Posterior cingulate gyrus (tissue), 11 donors: ENCODE measurements at places on chromosomes 7 and 10.

DNA sequence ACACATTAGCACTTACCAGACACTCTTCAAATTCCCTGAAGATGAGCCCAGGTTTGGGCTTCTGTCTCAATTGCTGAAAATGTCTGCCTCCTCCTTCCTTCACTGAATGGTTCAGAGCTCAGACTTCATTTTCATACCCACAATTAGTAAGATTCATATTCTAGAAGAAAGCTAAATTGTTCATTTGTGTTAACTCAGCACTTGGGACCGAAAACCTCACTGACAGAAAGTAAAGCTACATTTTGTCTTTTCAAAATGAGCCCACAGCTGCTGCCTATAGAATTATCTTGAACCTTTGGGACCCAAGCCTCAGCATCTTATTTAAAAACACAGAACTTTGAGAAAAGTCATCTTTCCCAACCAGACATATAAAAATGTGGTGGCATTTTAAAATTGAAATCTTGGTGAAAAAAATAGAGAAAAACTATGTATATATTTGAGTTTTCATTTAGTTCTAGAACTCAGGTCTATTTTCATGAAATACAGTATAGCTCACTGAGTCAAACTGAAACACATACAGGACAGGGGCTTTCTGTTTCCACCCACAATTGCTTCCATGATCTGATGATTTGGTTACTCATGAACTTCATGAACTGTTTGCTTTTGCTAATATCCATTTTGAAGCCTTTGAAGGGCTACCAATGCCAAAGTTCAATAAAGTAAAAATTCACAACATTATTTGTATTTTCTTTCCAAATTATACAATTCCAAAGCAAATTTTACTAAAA lies 119.1 kb upstream of the PFKP start:
- DNase-seq = no peak

DNA sequence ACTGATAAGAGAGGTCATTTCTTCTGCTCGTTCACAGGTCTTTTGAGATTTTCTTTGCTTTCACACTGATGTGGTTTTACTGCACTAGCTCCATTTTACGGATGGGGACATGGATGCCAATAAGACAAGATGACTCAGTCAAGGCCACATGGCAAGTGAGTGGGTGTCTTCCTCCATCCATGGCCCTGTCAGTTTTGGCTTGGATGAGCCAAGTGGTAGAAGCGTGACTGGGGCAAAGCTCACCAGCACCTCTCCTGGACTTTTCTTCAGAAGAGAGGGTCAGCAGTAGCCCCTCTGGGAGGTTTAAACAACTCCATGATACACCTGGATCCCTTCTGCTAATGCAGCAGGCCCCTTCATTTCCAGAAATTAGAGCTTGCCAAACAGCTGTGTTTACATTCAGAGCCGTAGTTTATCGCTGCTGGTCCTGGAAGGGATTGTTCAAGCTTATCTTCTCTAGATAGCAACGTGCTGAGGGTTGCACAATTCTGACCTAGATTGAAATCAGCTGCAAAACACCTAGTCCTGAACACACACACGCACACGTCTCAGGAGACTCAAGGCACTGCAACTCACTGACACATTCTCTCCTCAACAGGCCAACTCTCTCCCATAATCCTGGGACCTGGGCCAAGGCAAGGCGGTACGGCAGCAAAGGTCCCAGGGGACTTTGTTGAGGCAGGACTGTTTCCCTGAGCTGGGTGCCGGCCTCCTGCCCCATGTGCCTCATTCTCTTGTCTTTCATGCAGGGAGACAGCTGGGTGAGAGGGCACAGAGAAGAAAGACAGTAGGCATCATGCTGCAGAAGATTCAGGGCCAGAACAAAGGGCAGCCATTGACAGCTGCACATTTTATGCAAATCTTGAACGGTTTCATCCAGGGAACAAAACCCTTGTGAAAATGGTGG lies 14.2 kb upstream of the PDCD4 start:
- DNase-seq = peak; percentile 88

DNA sequence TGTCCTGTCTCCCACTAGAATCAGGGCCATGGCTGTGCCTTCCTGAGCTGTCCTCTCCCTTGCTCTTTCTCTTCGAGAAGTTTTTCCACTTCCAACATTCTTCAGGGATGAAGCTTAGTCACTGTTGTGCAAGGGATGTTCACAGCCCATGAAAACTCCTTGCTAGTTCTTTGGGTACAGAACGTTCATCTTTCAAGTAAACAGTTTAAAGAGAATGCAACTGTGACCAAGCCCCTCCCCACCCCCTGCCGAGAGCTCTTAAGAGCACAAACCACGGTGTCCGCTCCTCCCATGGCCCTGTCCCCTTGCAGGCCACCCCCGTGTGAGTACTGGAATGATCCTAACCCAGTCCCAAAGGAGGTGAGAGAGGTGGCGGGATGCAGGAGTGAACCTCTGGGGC lies 161.1 kb upstream of the RHEB start:
- no peak for DNase-seq

DNA sequence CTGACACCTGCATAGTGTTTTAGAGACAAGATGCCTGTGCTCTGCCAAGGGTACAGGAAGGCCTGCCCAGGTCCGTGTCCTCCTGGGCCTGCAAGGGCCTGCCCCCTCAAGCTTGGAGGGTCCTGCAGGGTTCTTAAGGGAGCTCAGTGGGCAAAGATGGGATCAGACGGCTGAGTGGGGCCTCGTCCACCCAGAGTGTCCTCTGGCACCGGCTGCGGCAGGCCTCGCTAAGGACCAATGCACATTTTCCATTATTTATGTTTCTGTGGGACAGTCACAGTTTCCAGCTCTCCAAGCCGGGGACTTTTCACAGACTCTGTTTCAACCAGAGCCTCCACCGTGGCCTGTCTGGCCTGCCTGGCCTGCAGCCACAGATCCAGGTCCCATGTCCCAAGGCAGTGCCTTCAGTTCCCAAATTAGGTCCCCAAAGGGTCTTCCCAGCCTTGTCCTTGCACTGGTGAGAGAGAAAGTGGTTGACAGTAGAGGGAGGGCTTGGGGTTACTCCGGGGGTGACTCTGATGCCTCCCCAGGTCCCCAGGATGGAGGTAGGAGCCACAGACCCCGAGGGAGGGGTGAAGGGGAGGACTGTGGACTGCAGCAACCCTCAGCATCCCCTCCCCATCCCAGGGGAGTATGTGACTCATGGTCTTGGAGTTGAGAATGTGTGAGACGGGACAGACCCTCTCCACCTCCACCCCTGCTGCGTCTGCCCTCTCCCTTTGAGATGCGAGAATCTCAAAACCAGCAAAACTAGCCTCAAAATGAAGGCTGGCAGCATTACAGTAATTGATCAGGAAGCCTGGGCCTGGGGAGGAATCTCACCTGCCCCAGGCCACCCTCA lies 14.8 kb downstream of the MYL10 start:
- DNase-seq = no peak

DNA sequence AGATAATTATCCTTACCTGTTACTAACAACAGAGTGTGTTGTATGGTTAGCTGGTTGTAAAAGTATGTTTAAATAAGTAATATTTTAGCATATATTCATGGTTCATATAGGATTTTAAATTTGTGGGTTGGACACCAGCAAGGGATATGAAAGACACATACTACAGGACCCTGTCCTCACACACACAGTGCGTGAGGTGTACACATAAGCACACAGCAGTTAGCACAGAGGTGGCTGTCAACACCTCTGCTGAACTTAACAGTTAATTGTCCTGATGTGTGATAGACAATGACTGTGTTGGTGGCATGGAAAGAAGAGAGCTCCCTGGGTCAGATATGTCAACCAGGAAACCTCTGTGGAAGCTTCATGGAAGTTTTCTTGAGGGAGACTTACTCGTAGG lies 23.3 kb upstream of the NUP42 start:
- no peak for DNase-seq

DNA sequence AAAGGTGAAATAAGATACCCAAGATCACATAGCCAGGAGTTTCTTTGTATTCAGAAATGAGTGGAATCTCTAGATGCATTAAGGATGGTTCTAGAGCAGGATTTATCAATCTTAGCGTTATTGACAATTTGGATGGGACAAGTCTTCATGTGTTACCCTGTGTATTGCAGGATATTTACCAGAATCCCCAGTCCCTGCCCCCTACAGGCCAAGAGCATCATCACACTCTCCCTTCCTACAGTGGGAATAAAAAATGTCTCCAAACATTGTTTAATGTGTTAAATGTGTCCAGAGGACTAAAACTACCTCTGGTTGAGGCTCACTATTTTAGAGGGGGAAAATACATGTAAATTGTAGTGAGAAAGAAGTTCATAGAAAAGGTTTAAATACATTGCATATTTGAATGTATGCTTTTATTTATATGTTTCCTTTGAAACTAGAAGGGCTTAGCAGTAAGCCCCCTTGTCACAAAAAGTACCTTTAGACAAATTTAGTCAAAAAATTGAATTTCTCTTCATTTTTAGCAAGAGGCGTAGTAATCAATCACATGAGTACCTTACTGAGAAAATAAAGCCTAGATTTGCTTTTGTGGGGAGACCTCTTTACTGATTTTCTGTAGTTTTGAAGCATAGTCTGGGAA lies 141.2 kb downstream of the MLLT10 start:
- DNase-seq = no peak

GRCh38 chr7:127114742-127115265 lies 137.9 kb downstream of the GRM8 start:
- DNase-seq = no peak

- peak; percentile 93 for DNase-seq
Observed at GRCh38 chr7:76220185-76221057, 18.7 kb downstream of the SRRM3 start.

DNA sequence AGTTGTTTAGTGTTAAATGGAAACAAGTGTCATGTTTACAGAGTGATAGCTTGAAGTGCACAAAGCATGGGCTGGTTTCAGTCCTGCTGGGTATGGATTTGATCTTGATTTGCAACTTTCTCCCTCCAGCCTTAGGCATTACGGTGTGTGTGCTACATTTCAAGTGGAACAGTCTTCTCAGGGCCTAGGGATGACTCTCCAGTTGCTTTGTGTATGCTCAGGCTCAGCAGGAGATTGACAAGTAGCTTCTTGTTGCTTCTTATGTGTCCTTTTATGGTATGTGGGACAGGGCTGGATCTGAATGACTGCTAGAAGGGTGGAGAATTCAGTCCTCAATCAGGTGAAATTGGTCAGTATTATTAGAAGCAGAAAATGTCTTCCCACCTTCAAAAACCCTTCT lies 51.3 kb upstream of the PLEKHA1 start:
- no peak for DNase-seq

GRCh38 chr10:132396494-132397035 lies 435 bp upstream of the PWWP2B start:
- DNase-seq = no peak

DNA sequence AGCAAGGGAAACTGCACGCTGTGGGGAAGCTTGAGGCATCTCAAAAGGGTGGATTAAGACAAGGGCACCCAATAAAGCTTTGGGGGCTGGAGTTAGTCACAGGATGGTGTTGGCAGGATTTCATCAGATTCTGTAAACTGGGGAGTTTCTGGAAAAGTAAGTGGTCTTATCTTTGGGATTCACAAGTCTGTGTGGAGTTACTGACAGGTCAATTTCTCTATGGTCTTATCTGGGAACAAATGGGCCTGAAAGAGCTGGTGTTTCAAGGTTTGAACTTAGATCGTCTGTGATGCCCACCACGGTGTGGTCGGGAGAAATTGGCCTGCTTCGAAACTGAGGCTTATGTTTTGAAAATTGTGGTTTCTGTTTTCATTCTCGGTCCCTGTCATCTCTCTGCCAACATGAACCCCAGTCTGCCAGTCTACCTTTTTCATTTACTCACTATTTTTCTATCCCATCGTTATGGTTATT lies 23.8 kb upstream of the AOAH start:
- DNase-seq = no peak

DNA sequence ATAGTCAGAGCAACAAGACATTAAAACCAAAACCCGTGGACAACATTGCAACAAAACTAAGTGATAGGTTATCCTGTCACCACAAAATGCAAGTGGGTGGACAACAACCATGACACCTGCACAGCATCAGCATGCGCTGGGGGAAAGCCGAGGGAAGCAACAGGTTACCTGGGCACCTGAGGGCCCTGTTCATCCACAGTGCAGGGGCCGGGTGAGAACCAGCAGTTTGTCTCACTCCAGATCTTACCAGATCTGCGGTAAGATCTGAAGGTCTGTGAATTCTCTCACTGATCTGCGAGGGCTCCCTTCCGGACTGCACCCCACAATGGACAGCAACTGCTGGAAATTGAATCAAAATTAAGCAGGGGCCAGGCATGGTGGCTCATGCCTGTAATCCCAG lies 30.5 kb upstream of the GRID1 start:
- DNase-seq = no peak

GRCh38 chr10:59885430-59886134 lies 20.8 kb downstream of the CCDC6 start:
- no peak for DNase-seq

DNA sequence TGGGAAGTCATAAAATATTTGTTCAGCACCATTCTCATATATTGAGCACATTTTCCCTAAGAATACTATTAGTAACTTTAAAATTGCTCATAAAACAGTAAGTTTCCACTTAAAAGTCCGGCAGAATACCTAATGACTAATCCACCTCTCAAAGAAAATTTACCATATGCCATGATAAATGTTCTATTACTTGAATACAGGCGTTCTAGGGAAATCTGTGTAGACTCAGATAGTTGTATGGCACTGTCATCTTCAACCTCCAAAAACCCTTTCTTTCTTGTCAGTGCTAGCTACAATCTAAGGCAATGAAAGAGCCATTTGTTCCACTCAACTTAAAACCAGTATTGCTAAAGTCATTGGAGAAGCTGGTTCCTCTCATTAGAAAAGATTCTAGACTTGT lies 7.3 kb downstream of the GPR37 start:
- no peak for DNase-seq

DNA sequence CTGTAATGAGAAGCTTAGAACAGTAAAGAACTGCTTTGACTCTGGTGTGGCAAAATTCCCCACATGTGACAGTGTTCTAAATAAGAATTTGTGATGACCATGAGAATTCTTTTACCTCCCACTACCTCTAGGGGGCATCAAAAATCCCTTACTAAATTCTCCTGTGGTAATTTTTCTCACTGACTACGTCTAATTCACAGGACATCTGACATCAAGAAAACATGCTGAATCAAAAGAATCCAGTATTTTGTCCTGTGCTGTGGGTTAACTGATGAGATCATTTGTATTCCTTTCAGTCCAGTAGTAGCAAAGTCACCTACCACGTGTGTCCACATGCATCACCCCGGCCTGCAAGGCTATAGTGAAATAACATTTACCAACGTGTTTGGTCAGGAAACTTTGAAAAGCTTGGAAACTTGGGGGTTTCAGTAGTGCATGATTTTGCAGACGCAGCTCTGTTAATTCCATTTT lies 103.8 kb downstream of the ATE1 start:
- DNase-seq = no peak

DNA sequence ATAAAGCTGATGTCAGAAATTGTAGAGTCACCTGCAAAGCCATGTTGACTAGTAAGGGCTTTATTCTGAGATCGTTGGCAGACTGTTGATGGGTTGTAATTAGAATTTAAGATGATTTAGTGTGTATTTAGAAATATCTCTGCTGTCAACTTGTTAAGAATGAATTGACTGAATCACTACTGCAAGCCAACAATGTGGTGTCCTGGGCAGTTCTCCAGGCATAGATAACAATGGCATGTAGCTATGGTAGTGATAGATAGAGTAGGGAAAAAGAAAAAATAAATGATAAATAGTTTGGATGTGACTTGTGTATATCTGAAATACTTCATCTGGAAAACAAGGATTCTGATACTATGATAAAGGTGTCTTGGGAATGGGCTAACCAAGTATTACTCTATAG lies 640.2 kb downstream of the ARL4A start:
- no peak for DNase-seq

- no peak for DNase-seq
Observed at GRCh38 chr10:17910125-17910789, 41.5 kb upstream of the SLC39A12 start.
